ENCODE measurements at places on chromosomes 16 and 17.

DNA sequence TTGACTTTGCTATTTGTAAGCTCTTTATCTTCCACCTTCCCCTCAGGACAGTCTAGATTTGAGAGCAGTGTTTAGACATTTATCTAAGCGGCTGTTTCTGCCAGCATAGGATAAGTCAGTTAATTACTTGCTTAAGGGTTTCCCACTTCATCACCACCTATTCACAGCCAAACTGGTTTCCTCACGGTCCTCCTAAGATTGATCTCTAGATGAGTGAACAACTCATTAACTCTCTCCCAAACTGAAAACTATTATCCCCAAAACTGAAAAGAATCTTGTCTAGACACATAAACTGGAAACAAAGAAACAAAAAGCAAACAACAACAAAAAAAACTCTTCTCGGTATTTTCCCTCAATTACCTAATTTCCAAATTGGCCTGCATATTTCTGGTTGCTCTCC lies 58.2 kb downstream of the SHCBP1 start:
- no peak for DNase-seq

DNA sequence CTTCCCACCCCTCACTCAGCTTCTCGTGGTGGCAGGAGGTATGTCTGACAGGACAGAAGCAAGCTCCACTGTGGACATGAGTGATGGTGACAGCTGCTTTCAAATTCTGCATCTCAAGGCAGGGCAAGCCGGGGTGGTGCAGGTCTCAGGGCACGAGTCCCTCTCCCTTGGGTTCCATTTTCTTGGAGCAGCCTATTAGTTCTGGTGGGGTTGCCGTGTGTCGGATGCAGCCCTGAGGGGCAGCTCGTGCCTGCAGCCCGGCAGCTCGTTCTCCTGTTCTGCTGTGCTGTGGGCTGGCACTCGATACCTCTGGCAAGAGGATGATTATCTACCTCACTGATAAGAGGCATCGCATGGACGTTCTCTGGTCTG lies 16.5 kb upstream of the CLEC18C start:
- no peak for DNase-seq

GRCh38 chr16:20348365-20349185 lies 3.9 kb downstream of the UMOD start:
- DNase-seq: no peak

- DNase-seq: no peak
These were observed 49.3 kb upstream of the CDR2 start for GRCh38 chr16:22423716-22424115.

DNA sequence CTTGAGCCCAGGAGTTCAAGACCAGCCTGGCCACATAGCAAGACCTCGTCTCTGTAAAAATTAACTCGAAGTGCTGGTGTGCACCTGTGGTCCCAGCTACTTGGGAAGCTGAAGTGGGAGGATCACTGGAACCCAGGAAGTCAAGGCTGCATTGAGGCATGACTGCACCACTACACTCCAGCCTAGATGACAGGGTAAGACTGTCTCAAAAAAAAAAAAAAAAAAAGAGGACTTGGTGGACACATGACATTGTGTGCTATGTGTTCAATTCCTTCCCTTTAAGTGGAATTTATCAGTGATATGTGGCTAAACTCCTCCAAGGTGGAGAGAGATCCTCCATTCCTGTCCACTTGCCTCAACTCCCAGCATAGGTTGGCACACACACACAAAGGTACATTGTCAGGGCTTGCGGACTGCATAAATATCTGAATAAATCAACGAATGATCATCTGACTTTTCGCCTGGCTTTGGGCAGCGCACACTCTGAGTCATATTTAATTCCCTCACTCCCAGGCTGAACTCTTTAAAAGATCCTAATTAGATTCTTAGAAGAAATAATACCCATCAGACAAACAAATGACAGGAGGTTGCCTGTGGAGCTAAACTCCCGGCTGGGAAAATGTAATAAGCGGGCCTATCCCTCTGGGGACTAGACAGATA lies 25.0 kb upstream of the SYT17 start:
- DNase-seq: no peak

DNA sequence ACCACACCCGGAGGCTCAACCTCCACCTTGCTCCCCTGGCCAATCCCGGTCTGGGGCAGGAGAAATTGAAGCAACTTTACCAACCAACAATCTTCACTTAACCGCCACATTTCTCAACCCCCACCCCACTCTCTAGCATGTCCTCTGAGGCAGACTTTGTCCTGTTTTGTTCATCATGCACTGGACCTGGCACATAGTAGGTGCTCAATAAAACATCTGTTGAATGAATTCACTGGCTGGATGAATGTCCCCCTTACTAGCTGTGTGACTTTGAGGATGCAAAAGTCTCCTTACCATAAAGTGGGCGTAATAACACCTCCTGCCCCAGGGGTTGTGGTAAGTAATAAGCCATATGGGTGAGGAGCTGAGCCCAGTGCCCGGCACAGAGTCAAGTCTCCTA lies 5.8 kb downstream of the SPPL2C start:
- DNase-seq: no peak

- no peak for DNase-seq
These were observed 29.0 kb downstream of the RBBP6 start for GRCh38 chr16:24568392-24568791.

DNA sequence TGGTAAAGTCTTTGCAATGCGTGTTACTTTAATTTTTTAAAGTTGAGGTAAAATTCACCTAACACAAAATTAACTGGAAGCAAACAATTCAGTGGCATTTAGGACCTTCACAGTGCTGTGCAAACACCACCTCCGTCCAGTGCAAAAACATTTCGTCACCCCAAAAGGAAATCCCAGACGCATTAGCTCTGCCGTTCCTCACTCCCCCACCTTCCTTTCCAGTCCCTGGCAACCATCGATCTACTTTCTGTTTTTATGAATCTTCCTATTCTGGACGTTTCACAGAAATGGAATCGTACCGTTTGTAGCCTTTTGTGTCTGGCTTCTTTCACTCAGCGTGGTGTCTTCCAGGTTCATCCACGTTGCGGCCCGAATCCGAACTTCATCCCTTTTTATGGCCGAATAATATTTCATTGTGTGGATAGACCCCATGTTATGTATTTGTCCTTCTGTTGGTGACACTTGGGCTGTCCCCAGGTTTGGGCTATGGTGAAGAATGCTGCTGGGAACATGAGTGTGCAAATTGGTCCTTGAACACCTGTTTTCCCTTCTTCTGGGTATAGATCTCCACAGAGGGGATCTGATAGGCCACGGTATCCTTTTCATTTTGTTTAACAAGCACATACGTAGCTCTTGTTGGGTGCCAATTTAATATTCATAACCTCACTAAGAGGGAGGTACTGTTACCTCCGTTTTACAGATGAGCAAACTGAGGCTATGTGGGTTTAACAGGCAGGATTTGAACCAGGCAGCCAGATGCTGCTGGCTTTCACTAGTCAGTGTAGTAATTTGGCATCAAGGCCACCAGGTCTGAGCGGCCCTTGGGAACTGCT lies 232.0 kb upstream of the GSE1 start:
- DNase-seq: no peak

GRCh38 chr17:68437979-68438822 lies 19.1 kb downstream of the WIPI1 start:
- no peak for DNase-seq

DNA sequence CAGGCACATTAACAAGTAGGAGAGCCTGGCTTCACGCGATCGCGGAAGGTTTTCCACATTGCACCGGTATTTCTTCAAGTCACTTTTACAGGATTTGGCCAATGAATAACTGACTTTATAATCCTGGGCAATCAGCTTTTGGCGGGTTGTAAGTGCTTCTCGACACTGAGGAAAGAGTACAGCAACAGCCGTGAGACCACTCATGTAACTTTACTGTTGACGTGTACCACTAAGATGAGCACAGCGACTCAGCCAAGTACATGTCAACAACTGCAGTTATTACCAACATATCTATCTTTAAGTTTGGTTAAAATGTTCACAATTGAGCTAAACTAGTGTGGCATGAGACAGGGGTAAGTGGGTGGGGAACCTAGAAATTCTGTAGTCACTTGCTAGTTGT lies 71.7 kb upstream of the CLEC18B start:
- no peak for DNase-seq

DNA sequence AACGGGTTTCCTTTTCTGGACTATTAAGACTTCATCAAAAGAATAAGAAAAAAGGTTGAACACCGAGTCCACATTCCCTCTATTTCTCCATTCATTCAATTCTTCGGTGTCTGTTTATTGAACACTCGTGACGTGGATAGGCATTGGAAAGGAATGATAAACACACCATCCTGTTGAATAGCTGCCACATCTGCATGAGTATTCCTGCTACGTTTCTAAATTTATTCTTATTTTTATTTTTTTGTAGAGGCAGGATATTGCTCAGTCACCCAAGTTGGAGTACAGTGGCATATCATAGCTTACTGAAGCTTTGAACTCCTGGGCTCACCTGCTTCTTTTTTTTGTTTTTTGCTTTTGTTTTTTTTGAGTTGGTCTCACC lies 80.8 kb upstream of the CIBAR2 start:
- DNase-seq: no peak

GRCh38 chr17:63974594-63975192 lies 2.0 kb upstream of the SCN4A start:
- no peak for DNase-seq

GRCh38 chr17:43092901-43093300 lies 32.3 kb downstream of the BRCA1 start:
- DNase-seq: no peak

- DNase-seq: no peak
These were observed 37.1 kb upstream of the BCAS3 start for GRCh38 chr17:60640503-60640902.

- DNase-seq: no peak
These were observed 11.8 kb upstream of the AXIN2 start for GRCh38 chr17:65573282-65573602.

DNA sequence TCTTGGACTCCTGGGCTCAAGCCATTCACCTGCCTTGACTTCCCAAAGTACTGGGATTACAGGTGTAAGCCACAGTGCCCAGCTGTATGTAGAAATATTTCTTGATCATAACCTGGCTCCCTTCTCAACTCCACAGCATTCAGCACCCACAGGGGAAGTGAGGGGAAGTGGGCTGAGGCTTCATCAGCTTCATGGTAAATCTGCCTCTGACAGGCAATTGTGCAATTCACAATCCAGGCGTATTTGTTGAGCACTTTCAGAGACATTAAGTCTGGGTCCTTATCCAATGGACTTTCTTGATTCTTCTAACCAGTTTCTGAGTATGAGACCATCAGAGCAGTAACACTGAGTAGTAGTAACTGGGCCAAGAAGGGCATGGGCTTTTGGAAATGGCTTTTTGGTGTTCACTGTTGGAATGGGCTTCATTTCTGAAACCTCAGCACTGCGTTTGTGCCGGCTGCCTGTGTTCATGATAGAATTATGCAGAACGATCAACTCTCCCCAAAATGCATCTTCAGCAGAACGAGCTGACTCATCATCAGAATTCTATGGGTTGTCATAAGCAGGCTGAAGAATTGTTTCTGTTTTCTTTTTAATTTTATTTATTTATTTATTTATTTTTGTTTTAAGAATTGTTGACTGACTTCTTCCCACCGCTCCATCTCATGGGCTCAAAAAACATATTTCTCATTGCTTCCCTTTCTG lies 28.9 kb downstream of the FAM20A start:
- DNase-seq: no peak

DNA sequence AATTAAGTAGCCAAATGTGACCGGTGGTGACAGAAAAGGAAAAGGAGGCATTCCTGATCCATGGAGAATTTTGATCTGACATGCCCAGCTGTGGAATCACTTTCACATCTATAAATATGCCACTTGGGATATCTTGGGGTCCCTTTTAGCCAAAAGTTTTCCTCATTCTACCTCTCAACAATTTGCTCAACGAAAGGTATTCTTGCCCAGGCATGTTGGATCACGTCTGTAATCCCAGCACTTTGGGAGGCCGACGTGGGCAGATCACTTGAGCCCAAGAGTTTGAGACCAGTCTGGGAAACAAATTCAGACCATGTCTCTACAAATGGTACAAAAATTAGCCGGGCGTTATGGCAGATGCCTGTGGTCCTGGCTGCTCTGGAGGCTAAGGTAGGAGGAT lies 24.3 kb downstream of the LITAF start:
- DNase-seq: no peak

DNA sequence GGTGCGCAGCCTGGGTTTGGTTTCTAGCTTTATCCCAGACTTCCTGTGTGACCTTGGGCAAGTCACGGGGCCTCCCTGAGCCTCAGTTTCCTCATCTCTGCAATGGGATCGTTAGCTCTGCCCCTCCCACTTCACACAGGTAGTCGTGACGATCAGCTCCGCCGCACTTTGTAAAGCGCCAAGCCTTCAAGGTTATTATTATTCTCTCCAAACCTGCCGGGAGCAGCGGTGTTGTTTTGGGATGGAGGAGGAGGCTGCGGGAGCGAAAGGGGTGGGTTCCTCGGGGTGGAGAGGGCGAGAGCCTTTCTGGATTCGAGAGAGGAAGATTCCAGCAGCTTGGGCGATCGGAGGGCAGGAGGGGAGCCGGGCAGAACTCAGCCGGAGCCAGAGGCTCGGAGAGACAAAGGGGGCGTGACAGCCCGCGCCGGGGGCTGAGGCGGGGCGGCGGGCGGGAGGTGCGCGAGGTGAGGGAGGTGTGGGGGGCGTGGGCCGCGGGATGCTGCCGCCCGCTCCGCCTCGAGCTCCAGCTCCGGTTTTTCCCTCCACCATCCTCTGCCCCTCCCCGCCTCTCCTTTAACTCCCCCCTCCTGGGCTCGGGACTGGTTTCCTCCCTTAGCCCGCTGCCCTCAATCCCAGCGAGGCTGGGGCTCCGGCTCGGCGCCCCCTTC lies at the start of gene EFNB3:
EFNB3 (plus strand) TSS at position 602 of the 668 bp plus-strand sequence. CDS start 397 bp downstream, outside the sequence.
- DNase-seq: no peak

Data from vagina (tissue), 2 donors.